SJCRH30 (cell line): ENCODE measurements at places on chromosomes 1 and 21. TPM values are rescaled to one million over a fixed set of nuclear protein-coding genes. Genes with fewer than 3 reads are reported as not detected.

The GJA5 gene
- not detected in 2 replicates for total RNA-seq

The ACTA1 gene
- total RNA-seq, result 0.15 and 0.93 TPM in 2 replicates

The SPATA17 gene
- total RNA-seq, result 0.03 and 0.49 TPM in 2 replicates

The CFHR3 gene
- 0.77 and 0.99 TPM in 2 replicates for total RNA-seq

The PDE9A gene
- 14.8 and 14.9 TPM in 2 replicates for total RNA-seq

The GNG4 gene
- total RNA-seq, result 19.7 and 19.8 TPM in 2 replicates

The FALEC gene
- 0.28 TPM in 1 of 2 replicates, not detected in the other for total RNA-seq

The SMIM1 gene
- not detected in 2 replicates for total RNA-seq

The ACTL8 gene
- 0.08 and 0.13 TPM in 2 replicates for total RNA-seq

The TNFRSF8 gene
- 0.32 and 0.43 TPM in 2 replicates for total RNA-seq

The OR2T2 gene
- total RNA-seq, result not detected in 2 replicates

The MPZ gene
- total RNA-seq, result 0.71 and 1.1 TPM in 2 replicates
